ENCODE measurements at places on chromosomes 16 and 17. TPM values are rescaled to one million over a fixed set of nuclear protein-coding genes. Genes with fewer than 3 reads are reported as not detected.

GNAO1 gene
- 14.8 TPM for total RNA-seq

GRCh38 chr16:53968454-53968853, 264.5 kb downstream of the FTO start:
- DNase-seq = no peak

DNA sequence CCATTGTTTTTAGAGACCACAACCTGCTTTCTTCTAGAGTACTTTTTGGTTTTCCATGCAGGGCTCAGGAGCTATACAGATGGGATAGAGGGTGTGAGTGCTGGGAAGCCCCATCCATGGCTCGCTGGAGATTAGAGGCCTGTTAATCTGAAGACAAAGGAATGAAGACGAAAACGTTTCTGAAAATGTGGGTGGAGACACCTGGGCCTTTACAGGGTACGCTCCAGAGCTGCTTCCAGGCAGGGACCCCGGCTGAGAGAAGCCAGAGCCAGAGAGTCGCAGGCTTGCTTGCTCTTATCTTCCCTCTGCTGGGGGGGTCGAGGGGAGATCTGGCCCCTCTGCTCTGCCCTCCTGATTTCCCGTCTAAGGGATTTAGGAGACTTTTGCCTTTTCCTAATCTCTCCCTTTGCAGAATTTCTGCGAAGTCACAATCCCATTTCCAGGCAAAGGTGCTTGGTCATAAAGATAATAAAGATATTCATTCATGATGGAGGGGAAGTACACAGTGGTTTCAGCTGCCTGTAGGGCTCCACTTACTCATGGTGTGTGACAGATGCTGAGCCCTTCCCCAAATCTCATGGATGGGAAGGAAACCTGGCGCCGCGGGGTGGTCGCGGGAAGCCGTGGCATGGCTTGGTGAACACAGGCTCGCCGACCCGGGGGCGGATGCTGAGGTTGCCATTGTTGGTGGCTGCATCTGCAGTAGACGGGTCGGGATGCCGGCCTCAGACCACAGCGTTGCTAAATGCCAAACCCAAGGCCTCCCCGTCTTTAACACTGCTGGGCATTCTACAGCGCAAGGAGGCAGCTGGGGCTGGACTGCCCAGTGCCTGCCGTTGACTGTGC, 4.8 kb upstream of the SOCS3 start:
- DNase-seq = no peak

DNA sequence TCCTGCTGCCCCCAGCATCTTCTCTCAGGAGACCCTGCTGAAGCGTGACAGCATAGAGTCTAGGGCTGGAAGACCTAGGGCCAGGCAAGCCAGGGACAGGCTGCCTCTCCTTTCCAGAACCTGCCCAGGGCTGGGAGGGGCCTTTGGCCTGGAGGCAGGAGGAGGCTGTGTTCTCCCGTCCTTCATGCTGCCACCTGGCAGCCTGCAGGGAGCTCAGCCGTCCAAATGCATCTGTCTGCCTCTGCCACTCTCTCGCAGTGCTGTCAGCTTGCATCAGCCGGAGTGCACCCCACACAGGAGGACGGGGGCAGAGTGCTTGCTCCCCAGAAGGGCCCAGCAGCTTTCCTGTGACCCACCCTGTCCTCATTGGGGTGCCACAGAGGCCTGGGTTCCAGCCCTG, 31.3 kb downstream of the ARHGAP23 start:
- no peak for DNase-seq

DNA sequence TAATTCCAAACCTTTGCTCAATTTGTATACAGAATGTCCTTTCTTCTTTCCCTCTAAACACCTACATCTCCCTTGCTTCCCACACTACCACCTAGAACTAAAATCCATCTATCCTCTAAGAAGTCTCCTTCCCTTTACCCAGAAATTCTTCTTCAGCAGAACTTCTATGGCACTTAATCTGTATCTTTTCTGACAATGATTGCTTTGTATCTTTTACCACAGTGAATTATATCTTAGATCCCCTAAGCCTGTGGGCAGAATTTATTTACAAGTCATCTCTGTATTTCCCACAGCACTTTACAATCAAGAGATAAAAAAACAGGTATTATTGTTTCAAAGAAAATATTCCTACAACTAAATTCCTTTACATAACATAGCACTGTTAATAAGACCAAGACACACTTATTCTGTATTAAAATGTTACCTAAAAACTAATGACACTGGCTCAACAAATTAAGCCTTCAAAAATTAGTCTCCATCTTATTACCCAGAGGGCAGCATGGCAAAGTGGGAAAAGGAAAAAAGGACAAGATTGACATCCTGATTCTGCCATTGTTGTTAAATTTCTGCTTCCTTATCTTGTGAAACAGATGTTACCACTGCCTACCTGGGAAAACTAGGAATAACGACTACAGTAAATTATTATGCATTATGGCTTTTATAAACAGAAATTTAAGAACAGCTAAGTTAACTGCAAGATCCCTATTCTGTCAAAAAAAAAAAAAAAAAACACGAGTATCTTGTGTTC, 42.8 kb downstream of the KANSL1 start:
- DNase-seq = no peak

Measured in heart left ventricle (tissue), 16 donors.